ENCODE measurements at places on chromosomes 2 and 18.

- no peak for DNase-seq
These were observed 32.6 kb downstream of the RBKS start for GRCh38 chr2:27857417-27858172.

GRCh38 chr2:111157798-111158197, 37.1 kb downstream of the BCL2L11 start:
- DNase-seq, result no peak

GRCh38 chr18:65347446-65347845, 403.4 kb upstream of the CDH7 start:
- DNase-seq, result no peak

DNA sequence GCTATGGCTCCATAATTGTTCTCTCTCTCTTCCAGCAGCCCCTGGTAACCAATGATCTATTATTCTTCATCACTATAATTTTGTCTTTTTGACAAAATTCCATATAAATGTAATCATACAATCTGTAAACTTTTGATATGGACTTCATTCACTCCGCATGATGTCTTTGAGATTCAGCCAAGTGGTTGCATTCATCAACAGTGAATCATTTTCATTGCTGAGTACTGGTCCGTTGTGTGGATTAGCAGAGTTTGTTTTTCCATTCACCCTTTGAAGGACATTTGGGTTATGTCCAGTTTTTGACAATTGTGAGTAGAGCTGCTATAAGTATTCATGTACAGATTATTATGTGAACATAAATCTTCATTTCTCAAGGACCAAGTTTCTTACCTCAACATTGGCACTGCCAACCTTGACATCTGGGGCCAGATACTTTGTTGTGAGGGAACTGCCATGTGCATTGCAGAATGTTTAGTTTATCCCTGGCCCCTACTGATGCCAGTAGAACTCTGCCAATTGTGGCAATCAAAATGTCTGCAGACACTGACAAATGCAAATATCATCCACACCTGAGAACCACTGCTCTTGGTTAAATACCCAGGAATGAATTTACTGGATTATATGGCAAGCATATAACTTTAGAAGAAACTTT, 48.4 kb upstream of the BCL2L11 start:
- DNase-seq, result no peak

All from 8988T (cell line).